Breast epithelium (tissue), 4 donors: ENCODE measurements at places on chromosomes 6 and 20. TPM values are rescaled to one million over a fixed set of nuclear protein-coding genes. Genes with fewer than 3 reads are reported as not detected.

The KIAA1755 gene
- 2.1 TPM for total RNA-seq

DNA sequence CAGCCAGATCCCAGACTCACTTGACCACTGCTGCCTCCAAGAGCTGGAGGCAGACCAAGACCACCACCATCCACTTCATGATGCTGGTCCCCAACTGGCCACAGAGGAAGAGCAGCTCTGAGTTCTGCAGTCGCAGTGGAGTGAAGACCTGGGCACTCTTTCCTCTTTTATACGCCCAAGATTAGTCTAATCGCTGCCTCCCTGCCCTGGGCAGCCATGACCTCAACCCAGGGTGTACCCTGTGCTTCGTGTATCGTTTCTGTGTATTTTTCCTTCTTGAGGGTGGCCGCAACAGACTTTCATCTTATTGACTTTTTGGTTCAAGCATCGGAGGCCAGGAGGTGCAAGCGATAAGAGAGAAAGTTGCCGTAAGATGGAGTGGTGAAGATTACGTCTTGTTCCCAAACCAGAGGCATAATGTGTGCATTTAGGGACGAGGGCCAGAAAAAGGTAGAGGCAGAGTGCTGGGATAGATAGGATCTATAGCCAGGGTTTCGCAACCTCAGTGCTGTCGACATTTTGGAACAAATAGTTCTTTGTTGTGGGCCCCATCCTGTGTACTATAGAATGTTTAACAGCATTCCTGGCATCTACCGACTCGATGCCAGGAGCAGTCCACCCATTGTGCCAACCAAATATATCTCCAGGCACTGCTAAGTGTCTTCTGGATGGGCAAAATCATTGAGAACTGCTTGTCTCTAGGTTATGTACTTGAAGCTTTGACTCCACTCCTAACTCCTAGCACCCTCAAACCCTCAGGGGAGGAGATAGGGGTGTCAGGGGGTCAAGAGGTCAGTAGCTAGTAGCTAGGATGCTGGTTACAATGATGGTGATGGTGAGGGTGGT is at the start of gene PGC:
PGC (minus strand) TSS at position 142 of the 846 bp plus-strand sequence; CDS start at position 79, 63 bp downstream.
- DNase-seq: no peak

DNA sequence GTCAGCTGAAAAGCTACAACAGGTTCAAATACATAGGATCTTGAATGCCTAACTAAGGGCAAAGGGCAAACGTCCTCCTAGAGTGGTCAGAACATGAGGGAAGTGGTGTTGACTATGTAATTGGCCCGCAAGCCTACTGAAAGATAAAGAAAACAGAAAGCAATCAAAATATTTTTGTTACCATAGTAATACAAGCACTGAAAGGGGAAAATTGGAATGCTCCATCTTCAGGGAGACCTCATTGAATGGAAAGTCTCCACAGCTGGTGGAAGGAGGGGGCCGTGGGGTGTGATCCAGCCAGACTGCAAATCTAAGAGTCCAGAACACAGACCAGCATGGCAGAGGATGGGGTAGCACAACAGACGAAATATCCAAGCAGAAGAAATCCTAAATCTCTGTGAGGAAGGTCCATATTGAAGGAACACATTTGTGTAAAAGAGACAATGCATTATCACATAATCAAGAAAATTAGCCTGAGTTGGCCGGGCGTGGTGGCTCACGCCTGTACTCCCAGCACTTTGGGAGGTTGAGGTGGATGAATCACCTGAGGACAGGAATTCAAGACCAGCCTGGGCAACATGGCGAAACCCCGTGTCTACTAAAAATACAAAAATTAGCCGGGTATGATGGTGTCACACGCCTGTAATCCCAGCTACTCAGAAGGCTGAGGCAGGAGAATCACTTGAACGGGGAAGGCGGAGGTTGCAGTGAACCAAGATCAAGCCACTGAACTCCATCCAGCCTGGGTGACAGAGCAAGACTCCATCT is 39.5 kb downstream of the MTFR2 start:
- no peak for DNase-seq

DNA sequence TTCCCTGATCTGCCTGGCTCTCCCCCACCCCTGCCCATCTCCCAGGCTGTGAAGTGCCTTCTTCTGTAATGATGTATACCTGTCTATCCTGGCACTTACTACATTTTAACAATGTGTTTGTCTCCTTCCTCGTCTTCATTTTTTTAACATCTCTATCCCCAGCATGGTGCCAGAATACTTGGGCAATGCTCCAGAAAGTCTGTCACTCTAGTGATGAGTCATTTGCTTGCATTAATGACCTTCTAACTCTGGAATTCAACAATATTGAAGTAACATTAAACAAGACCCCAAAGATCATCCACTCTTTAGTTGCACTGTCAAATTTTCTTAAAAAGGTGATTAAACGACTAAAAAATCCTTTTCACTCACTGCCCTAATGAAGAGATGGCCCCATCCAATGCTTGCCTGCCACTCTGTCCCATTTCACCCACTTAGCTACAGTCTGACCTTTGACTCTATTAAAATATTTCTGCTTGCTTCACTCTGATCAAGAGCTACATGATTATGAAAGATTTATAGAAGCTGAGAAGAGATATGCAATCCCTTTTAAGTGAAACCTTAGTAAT is 7.7 kb upstream of the KLHL31 start:
- no peak for DNase-seq

- DNase-seq: no peak
Observed at GRCh38 chr6:156934069-156934460, 156.9 kb downstream of the ARID1B start.

DNA sequence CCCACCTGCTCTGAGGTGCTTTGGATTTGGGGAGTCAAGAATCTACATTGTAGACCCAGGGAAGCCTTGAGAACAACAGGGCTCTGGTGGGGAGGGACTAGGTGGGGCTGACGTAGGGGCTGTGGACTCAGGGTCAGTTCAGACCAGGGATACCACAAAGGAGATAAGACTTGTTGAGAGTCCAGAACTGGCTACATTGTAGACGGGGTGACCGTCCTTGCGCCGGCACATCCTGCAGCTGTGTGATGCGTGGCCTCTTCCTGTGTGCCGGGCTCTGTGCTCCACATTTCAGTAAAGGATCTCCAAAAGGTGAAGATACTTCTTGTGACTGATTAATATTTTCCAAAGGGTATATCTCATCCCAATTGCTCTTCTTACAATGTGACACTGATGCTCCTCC is 9.8 kb upstream of the TLDC2 start:
- DNase-seq: no peak

DNA sequence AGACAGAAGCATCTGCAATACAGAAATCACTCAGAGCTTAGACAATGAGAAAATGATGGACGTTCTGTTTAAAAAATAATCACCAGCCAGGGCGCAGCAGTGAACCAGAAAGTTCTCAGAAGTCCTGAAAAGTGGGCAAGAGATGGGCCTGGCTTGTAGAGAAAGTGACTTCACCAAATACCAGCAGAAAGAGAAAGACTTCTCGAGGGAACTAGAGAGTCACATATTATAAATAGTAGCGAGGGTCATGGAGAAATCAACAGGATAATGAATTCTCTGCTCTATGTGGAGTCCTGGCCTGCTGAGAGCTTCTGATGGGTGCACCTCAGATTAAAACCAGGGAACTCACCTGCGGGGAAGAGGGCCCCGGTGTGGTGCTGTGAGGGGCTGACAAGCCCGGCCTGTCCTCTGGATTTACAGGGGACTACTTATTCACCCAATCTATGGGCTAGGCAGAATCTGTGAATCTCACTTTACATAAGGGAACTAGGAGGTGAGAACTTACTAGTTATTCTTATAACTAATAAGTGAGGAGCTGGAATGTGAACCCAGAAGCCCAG is 5.6 kb upstream of the RAMACL start:
- no peak for DNase-seq

GRCh38 chr6:99036672-99037071 is 88.9 kb upstream of the FBXL4 start:
- DNase-seq: no peak
